ENCODE measurements at places on chromosomes 2 and 18. TPM values are rescaled to one million over a fixed set of nuclear protein-coding genes. Genes with fewer than 3 reads are reported as not detected.

The MREG gene
- 6.5 TPM for total RNA-seq

The CFAP65 gene
- total RNA-seq = not detected

The POLE4 gene
- total RNA-seq = 7.3 TPM

The INO80C gene
- total RNA-seq = 15.3 TPM

The KLHL30 gene
- not detected for total RNA-seq

DNA sequence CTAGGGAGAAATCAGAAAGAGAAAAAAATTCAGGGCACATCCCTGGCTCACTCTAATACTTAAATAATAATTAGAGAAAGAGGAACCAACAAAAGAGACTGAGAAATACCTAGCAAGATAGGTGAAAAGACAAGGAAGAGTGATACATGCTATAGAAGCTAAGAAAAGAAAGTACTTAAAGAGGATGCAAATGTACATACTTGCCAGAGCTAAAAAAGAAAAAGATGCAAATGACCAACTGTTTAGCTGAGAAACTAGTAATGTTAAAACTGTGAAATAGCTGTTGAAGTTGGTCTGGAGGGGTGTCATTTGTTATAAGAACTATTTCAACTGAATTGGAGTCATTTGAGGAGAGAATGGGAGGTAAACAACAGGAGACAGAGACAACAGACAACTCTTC lies 412.2 kb downstream of the SPAG16 start:
- DNase-seq = no peak

DNA sequence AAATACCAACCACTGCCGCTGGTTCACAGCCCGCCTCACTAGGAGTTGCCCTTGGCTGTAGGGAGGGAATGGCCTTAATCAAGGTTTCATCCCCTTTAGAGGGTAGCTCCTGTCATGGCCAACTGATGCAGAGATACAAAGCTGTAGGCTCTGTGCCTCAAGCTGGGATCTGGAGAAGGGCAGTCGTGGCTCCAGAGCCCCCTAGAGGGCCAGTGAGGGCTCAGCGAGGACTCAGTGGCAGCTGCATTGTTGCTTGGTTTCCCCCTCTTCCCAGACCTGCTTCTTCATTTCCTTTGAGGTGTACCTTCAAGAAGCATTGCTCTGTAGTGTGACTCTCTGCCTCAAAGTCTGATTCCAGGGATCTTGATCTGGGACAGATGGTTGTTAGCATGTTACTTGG lies 302.1 kb downstream of the LPIN1 start:
- DNase-seq = no peak

GRCh38 chr2:15315411-15315810 lies 245.7 kb downstream of the NBAS start:
- no peak for DNase-seq

GRCh38 chr2:145012214-145012670 lies 492.3 kb upstream of the ZEB2 start:
- DNase-seq = no peak

DNA sequence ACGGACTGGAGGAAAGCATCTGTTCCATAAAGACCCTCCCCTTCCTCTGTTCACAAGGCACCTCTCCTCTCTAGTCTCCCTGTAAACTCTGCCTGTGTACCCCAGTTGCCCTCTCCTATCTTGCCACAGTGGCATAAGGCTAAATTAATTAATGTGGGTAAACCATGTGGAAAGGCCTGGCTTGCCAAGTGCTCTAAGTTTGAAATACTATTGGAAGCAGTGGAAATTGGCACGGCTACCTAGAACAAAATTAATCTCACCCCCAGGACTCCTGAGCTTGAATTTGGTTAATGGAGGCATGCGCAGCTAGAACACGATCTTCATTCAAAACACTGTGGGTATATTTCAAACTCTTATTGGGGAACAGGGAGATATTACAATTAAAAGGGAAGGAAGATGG lies 19.2 kb upstream of the SLC14A2 start:
- no peak for DNase-seq

DNA sequence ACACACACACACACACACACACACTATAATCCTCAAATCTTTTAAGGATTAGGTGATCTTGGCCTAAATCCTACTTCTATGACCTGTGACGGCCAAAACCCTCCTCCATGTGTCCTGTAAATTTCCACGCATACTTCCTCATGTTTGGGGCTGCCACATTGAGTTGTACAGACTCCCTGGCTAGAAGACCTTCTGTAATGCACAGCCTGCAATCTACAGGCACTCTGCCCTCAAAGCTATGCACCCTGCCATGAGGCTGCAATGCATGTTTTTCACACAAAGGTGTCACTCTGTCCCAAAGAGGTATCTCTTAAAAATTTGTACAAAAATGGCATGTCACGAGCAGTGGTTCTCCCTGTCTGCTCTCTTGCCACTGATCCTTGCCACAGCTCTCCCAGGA lies 26.4 kb upstream of the B4GALT6 start:
- no peak for DNase-seq

DNA sequence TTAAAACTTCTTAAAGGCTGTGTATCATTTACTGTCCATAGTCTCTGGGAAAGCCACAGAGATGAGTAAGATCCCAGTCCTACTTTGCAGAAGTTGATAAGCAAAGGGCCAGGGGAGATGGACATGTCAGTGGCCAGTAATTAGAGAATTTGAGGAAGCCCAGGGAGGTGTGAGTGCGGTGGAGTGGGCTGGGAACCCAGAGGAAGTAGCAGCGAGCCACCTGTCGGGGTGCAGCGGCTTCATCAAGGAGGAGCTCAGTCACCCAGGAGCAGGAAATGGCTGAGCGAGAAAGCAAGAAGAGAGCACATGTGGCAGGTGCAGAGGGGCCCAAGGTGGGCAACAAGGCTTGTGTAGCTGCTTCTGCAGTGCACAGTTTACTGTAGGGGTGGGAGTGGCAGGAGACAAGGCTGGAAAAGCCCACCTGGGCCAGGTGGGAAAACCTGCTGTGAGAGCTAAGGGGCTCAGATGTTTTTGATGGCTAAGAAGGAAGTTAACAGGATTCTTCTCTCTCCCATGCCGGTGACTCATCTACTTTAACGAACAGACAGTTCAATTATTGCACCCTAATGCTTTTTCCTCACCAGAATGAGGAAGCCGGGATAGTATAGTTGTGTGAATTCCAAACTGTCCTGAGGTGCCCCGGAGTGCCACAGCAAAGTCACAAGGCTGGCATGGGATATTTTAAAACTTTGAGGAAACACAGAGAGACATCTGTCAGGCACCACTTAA lies 34.8 kb upstream of the MGAT5 start:
- peak; percentile 22 for DNase-seq

- DNase-seq = no peak
These were observed 120.2 kb downstream of the NFATC1 start for GRCh38 chr18:79515944-79516351.

All from hematopoietic multipotent progenitor cell (in vitro differentiated cells).